Caudate nucleus (tissue), 63 donors: ENCODE measurements at places on chromosomes 6 and 20.

GRCh38 chr6:135320721-135321621, 139.9 kb downstream of the MYB start:
- no peak for DNase-seq

GRCh38 chr20:35823937-35824336, 52.1 kb downstream of the PHF20 start:
- no peak for DNase-seq

DNA sequence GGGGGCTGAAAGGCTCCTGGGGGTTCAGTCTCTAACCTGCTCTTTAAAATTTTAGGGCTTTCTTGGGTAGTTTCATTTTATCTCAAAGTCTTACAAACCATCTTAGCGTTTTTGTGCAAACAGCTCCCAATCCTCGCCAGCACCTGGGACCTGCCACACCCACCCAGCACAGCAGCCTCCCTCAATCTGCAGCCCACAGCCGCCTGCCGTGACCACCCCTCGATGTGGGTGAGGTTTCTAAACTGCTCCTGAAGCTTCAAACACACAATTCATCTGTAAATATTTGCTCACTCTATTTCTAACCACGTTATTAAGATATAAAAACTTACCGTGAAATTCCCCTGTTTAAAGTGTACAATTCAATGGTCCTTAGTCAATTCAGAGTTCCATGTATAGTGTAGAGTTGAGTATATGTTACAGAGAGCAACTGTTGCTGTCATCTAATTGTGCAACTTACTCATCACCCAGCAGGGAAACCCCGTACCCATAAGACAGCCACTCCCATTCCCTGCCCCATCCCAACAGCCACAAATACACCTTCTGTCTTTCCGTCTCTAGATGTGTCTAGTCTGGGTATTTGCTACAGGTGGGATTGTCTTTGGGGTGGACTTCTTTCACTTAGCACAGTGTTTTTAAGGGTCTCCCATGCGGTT, 381.0 kb downstream of the TAF4 start:
- DNase-seq = no peak

- DNase-seq = no peak
These were observed 182.0 kb upstream of the MYLIP start for GRCh38 chr6:15946701-15947385.

DNA sequence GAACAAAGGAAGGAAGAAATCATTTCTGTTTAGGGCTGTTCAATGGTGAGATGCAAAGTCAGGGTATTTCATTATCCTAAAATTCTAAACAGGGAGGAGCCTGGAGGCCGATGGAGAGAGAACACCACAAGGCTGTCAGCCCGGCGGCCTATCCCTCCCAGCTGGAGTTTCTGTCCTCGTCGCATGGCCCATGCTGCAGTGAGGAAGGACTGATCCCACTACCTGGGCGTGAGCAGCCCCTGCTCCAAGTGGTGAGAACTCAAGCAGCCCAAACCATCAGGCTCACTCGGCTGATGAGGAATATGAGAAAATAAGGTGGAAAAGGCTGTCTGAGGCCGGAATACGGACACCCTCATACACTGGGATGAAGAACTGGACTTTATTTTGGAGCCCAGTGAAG, 30.8 kb downstream of the DIDO1 start:
- no peak for DNase-seq

DNA sequence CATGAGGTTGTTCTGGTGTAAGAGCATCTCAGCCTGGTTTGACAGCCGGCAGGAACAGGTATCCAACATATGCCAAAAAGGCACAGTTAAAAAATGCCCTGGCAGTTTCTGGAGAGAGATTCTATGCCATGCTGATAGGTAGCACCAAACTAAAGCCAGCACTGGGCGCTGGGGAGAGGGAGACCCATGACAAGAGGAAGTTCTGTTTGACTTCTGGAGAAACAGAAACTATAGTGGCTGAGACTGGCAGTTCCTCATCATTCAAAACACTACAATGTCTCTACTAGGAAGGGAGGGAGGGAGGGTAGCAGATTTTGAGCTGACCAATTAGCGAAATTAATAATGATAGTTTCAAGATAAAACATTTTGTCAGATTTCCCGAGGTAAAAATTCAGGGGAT, 174.1 kb downstream of the ADAT2 start:
- DNase-seq = no peak

- no peak for DNase-seq
These were observed 2.2 kb upstream of the ARHGAP40 start for GRCh38 chr20:38599410-38599882.

DNA sequence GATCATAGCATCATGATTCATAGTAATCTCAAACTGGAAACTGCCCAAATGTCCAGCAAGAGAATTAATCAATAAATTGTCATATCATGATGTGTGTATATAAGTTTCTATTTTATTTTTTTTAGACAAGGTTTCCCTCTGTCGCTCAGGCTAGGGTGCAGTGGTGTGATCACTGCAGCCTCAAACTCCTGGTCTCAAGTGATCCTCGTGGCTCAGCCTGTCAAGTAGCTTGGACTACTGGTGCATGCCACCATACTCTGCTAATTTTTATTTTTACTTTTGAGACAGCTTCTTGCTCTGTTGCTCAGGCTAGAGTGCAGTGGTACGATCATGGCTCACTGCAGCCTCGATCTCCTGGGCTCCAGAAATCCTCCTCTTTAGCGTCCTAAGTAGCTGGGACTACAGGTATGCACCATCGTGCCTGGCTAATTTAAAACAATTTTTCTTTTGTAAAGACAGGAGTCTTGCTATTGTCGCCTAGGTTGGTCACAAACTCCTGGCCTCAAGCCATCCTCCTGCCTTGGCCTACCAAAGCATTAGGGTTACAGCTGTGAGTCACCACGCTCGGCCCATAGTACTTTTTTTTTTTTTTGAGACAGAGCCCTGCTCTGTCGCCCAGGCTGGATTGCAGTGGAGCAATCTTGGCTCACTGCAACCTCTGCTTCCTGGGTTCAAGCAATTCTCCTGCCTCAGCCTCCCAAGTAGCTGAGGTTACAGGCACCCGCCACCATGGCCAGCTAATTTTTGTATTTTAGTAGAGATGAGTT, 8.7 kb upstream of the ATRN start:
- no peak for DNase-seq

GRCh38 chr6:9482030-9482738, 932.7 kb downstream of the TFAP2A start:
- DNase-seq = no peak

- DNase-seq = no peak
These were observed 15.7 kb downstream of the RNASET2 start for GRCh38 chr6:166940643-166941068.

GRCh38 chr6:30802731-30803130, 58.4 kb upstream of the IER3 start:
- DNase-seq = no peak
